ENCODE measurements at places on chromosomes 16 and 17. TPM values are rescaled to one million over a fixed set of nuclear protein-coding genes. Genes with fewer than 3 reads are reported as not detected.

GRCh38 chr17:19676896-19677295, 28.3 kb downstream of the ALDH3A2 start:
- no peak for DNase-seq

DNA sequence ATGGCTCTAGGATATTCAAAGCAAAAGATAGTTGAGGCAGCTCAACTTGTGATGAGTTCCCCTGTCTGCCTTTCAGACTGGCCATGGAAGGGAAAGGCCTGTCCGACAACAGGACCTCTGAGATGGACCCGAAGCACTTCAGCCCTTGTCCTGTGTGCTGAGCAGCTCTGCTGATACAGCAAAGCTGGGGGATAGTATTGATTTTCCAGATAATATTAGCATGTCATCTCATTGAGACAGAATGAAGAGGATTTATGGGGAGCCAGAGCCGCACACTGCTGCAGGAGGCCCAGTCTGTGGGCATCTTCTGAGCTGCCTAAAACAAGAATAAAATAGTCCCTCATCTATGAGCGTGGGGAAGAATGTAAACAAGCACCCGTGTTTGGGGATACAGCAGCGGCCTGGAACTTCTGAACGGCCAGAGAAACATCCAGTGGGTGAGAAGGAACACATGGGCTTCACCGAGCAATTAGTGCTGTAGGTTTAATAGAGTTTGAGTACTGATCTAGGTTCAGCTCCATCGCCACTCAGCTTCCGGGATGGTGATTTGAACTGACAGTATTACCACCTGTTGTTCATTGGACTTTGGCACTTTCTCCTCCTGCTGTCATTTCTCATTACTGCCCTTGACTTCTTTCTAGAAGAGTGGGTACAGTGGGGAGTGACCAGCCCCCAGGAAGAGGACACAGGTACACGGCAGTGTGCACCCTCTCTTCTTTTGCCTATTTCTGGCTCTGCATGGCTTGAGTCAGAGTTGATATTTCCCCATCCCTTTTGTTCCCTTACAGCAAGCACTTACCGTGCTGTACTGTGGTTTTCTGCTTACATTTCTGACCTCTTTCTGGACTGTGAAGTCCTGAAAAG, 96.5 kb upstream of the TBX2 start:
- peak; percentile 78 for DNase-seq

DNA sequence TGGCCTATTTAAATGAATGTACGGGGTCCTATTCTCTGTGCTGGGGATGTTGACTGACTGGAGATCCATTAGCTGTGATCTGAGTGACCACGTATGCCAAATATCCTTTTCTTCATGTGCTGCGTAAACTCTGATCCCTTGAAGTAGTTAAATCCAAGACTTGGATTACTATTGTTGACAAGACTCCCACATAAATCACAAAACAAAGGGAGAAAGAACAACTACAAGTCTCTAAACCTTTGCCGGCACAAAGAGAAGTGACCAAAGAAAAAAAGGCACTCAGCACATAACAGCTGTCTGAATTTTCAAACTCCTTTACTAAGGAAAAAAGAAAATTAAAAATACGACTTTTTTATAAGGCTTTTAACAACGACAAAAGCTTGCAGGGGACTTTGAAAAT, 559.9 kb upstream of the CDH8 start:
- no peak for DNase-seq

DNA sequence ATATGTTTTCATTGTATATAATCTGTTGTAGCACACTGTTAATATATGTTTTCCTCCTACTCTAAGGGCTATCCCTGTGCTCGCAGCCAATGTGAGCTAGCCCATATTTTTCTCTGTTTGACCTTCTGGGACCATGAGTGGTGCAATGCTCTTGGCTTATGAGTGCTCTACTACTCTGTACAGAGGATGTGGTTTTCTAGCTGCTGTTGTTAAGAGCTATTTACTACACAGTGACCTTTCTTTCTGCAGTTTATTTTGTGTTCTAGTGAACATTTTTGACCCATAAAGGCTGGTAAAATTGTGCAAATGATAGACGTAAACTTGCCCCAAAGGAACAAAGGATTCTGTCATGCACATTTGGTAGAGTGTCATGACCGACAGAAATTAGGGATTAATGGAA, 84.1 kb upstream of the CPHXL start:
- DNase-seq = no peak

DNA sequence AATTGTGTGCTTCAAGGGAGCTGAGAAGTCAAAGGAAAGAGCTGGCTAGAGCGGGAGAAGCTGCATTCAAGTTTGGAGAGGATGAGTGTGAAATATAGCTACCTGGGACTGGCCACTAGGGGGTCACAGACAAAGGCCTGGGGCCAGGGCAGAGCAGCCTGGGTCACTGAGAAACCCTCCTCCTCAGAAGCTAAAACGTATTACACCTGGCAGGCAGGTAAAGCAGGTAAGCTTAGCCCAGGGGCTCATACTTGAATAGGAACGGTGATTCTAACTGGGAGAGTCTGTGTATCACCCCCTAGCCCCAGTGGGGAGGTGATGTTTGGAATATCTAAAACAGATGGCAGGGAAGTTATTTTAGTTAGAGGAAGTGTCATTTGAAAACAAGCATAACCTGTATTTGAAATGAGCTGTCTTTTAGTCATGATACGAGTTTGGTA, 6.8 kb downstream of the KRT37 start:
- peak; percentile 24 for DNase-seq

DNA sequence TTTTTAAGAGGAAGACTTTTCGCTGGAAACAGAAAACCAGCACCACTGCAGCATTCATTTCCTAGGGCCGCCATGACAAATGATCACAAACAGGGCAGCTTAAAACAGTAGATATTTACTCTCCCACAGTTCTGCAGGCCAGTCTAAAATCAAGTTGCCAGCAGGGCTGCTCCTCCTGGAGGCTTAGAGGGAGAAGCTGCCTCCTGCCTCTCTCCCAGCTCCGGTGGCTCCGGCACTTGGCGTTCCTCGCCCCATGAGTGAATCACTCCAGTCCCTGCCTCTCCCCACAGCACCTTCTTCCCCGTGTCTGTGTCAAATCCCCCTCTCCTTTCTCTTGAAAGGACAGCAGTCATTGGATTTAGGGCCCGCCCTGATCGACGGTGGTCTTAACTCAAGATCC, 72.1 kb downstream of the SOCS1 start:
- DNase-seq = no peak

Gene DNAI2
- total RNA-seq = not detected

Gene NPIPA7
- 1.9 TPM for total RNA-seq

DNA sequence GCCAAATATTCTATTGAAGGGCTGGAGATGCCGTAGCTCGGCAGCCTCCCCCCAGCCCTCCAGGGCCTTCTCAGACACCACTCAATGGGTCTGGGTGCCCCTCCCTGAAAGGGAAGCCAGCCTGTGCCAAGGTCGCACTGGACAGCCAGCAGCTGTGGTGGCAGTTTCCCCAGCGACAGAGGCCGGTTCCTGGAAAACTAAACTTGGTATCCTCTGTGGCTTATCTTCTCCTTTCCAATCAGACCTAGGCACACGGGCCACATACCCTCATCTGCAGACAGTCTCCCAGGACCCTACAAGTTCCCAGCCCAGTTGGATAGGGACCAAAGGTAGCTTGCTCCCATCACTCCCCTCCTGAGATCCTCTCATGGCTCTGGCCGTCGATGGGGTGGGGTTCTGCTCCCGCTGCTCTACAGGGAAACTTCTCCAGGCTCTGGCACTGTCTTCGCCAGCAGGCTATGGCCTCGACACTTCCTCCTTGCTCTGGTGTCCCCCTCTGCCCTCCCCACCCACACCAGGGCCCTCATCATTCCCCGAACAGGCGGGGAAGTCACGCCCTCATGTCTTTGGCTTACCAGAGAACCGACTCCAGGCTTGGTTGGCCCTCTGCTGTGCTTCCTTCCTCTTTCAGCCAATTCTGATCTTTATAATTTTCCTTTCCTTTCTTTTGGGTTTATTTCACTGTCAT, 18.3 kb upstream of the IL21R start:
- no peak for DNase-seq

Gene PKMYT1
- total RNA-seq = 6.9 TPM

- DNase-seq = no peak
Measured at GRCh38 chr16:78206623-78207223, 107.3 kb downstream of the WWOX start.

Gene PRAC2
- not detected for total RNA-seq

GRCh38 chr17:58153046-58153445, 4.9 kb downstream of the OR4D1 start:
- DNase-seq = no peak

- peak; percentile 43 for DNase-seq
Measured at GRCh38 chr17:2057760-2058585, 3.1 kb downstream of the HIC1 start.

GRCh38 chr16:890716-891352, 80.0 kb downstream of the LMF1 start:
- no peak for DNase-seq

DNA sequence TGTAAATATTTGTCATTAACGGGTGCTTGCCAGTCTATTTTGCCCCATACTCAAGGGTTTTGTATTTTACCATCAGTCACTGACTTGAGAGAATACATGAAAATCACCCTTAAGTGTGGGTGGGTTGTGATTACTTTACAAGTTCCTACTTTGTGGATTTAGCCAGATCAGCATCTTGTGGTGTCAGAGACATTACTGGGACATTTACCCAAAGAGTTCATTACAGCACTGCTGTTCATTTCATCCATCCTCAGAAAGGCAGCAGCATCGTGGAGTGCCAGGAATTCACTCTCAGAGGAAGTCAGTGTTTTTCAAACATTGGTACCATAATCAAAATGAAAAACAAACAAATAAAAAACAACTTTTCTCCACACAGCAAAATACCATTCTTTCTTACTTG, 110.8 kb downstream of the CNTNAP4 start:
- DNase-seq = no peak

Gene TNK1
- total RNA-seq = under 0.01 TPM

Gene HOXB8
- total RNA-seq = not detected

DNA sequence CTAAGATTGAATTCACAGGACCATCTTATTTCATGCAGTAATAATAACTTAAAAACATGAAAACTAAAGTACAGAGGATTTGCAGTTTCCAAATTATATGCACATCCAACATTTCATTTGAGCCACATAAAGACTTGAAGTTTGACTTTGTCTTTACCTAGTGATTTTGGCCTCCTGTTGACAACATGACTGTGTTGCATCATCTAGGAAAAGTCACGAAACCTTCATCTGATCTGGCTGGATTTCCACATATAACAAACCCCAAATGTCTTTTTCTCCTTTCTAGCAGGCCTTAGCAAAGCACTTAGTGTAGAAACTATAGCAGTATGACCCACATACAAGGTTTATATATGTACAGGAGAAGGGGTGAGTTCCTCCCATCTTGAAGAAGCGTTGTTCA, 406.5 kb upstream of the CDH5 start:
- no peak for DNase-seq

- no peak for DNase-seq
Measured at GRCh38 chr17:10777890-10778289, 26.0 kb downstream of the TMEM238L start.

Gene RAB37
- total RNA-seq = 0.32 TPM

Gene CPNE7
- total RNA-seq = 9.5 TPM

DNA sequence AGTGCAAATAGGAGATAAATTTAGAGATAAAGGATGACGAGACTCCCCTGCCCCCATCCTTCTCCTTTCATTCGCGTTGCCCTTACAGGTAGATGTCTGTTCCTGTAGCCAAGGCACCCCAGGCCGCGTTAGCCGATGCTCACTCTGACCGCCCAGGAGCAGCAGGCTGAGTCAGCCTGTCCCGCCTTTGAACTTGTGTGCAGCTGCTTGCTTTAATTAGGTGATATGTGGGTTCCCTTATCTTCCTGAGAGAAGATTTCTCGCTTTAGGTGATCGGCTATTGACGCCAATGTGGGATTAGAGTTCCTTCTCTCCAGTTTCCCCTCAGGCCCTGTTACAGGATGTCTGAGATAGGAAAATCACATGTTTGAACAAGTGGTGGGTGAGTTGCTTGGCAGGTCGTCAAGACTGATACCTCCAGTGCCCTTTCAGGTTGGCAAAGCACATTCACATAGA, 119.5 kb downstream of the MSI2 start:
- DNase-seq = peak; percentile 60

DNA sequence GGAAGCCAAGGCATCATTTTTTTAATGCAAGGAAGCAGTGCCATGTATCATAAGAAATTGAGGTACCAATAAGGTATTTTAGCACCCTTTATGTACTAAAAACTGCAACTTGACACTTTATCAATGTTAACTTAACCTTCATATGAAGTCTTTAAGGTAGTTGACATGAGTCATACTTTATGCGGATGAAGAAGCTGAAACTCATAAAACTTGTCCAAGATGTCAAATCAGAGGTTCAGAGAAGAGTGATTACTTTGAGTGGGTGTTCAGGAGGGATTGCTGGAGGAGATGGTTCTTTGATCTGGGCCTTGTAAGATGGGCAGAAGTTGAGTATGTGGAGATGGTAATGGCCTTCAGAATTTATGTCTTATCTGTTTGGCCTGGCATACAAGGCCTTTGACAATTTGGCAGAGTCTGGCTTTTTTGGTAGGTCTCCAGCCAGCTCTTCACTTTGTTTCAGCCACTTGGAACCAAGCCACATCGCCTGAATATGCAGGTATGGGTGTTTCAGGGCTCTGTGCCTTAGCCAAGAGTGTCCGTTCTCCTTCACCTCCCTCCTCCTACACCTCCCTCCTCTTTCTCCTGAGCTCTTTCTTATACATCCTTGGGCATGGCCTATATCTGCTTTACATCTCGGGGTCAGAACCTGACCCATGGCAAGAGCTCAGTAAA, 23.7 kb downstream of the YPEL2 start:
- no peak for DNase-seq

Gene TP53TG3F
- total RNA-seq = under 0.01 TPM

DNA sequence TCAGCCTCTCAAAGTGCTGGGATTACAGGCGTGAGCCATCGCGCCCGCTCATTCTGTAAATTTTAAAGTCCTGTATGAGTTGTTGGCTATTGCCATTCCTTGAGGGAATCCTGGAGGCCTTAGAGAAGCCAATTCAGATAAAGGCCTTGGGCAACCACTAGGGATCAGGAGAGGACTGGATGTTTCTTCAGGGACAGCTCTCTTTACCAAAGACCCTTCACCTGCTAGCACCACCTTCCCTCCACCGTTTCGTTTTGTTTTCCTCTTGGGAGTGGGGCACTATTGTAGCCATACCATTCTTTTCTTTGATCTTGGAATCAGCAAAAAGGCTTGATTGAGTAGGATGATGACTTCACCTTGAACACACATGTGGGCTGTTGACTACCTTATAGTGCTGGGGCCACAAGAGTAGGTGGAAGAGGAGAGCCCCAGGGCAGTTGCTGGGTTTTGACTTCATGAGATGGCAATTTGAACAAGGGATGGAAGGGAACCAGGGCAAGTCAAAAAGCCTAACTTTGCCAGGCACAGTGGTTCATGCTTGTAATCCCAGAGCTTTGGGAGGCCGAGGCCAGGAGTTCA, 7.0 kb upstream of the ANKRD40CL start:
- no peak for DNase-seq

Gene STH
- total RNA-seq = not detected
